ENCODE measurements at places on chromosomes 2 and 18.

GRCh38 chr2:127662937-127663565, 12.3 kb downstream of the LIMS2 start:
- DNase-seq = no peak

- DNase-seq = no peak
Measured at GRCh38 chr2:166444306-166444705, 49.7 kb downstream of the SCN7A start.

DNA sequence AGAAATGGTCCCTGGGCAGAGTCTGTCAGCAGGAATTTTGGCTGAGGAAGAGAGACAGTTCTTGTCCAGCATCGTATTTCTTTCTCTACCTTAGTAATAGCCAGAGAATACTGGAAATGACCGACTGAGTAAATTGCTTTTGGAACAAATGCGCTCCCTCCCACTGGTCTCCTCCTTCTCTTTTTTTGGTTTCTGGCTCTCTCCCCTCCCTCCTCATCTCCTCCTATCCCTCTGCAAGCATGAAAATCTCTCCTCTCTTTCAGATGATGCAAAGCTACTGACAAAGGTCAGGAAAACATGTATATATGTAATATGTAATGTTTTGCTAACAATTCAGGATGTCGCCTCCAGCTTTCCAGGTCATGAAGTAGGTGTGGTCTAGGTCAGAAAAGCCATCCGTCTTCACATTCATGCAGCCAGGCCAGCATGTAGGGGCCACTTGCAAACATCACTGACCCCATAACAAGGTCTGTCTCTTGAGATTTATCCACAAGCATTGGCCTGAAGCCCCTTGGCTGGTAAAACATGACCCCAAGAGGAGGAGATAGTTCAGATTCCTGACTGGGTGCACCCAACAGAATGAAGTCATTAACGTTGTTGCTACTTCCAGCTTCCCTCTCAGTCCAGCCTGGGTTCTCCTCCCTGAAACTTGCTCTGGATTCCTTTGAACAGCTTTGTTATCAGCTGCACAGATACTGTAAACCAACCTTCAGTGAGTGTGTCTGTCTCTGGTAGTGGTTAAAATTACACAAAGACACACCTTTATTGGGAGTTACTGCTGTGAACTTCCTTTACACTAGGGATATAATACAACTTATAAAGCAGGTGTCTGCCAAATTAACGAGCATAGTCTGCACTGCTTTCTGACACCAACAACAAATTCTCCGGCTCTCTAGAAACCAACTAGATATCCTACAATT, 864.4 kb upstream of the KLHL29 start:
- no peak for DNase-seq

- no peak for DNase-seq
Measured at GRCh38 chr2:140422759-140423158, 1642.6 kb upstream of the NXPH2 start.

DNA sequence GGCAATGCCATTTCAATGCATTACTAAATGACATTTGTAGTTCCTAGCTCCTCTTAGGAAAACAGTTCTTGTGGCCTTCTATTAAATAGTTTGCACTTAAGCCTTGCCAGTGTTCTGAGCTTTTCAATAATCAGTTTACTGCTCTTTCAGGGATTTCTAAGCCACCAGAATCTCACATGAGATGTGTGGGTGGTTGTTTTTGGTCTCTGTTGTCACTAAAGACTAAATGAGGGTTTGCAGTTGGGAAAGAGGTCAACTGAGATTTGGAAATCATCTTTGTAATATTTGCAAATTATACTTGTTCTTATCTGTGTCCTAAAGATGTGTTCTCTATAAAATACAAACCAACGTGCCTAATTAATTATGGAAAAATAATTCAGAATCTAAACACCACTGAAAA, 45.3 kb downstream of the HADHB start:
- DNase-seq = no peak

- DNase-seq = no peak
Measured at GRCh38 chr2:112159454-112159921, 21.3 kb downstream of the FBLN7 start.

DNA sequence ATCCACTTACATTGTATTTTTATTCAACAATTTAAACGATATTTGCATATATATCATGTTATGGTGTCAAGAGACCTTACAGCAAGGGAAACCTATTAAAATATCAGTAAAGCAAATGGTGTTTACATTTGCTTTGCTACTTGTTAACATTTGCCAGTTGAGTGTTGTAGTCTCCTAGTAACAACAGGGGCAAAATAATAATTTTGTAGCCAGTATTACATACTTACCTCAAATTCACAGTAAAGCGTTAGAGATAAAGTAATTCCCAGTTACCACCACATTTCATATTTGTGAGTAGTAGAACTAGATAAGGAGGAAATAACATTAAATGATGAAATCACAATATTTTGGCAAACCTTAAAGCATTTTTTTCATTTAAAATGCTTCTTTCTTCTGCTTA, 71.3 kb downstream of the FASTKD2 start:
- DNase-seq = no peak

GRCh38 chr2:160394153-160394552, 99.5 kb downstream of the RBMS1 start:
- no peak for DNase-seq

DNA sequence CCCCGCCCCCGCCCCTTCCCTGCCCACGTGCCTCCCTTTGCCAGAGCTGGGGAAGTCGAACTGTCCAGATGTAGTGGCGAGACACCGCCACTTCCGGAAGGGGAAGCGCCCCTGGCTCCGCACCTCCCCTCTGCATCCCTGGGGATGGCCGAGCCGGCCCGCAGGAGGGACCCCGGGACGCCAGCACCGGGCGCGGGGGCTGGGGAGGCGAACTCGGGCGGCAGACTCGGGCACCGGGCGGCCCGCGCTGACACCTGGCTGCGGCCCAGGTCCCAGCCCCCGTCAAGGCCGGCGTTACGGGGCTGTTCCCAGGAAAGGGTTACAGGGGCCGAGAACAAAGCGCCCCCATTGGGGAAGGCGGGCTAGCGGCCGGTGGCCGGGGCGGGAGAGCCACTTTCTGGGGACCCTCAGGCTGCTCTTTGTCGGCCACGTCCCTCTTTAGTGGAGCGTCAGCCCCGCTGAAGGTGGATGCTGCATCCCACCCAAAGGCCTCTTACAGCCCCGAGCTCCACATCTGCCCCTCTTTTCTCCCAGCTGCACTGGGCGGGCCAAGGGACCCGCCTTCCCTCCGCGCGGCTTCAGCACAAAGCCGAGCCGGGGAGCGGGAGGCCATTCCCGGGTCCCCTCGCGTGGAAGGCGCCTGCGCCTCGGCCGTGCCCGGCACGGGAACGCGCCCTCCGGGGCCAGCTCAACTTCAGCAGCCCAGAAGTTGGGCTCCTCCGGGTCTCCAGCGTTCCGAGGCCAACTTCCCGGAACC, 1.3 kb downstream of the SDC1 start:
- DNase-seq = peak; percentile 21

- DNase-seq = no peak
Measured at GRCh38 chr2:175168564-175168945, 552 bp upstream of the ATF2 start.

GRCh38 chr18:64403784-64404503, 255.1 kb upstream of the LINC00305 start:
- DNase-seq = no peak

GRCh38 chr2:120787822-120788700, 52.4 kb downstream of the GLI2 start:
- DNase-seq = no peak

GRCh38 chr18:3441290-3441689, 8.7 kb upstream of the TGIF1 start:
- DNase-seq = no peak

DNA sequence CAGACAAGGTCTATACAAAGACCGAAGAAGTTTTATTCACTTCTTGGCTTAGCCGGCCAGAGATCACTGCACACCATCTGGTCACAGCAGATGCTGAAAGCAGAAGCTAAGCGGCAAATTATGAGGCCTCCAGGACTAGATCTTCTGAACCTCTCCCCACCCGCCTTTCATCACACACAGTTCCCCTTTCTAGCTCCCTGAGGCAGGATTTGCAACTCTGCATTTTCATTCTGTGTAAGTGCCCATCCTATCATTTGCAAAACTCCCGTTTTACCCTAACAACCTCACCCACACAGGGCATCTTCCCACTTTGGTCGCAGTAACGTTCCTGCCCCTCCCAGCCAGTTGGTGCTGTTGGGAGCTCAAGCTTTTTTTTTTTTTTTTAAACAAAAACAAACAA, 3.1 kb upstream of the MOB1A start:
- no peak for DNase-seq
